ENCODE measurements at places on chromosomes 11 and 22. TPM values are rescaled to one million over a fixed set of nuclear protein-coding genes. Genes with fewer than 3 reads are reported as not detected.

RIC8A gene
- total RNA-seq: 98.1 TPM

SAA1 gene
- not detected for total RNA-seq

OR52I2 gene
- not detected for total RNA-seq

CARD18 gene
- total RNA-seq: not detected

CD81 gene
- 246 TPM for total RNA-seq

SERPINH1 gene
- 263 TPM for total RNA-seq

TOMM22 gene
- total RNA-seq: 128 TPM

- peak; percentile 89 for DNase-seq
Observed at GRCh38 chr11:69293819-69294505, at the start of gene MYEOV. TSS of gene MYEOV (plus strand) at chr11:69294155. CDS start at chr11:69295355, 1,200 bp downstream.

DNA sequence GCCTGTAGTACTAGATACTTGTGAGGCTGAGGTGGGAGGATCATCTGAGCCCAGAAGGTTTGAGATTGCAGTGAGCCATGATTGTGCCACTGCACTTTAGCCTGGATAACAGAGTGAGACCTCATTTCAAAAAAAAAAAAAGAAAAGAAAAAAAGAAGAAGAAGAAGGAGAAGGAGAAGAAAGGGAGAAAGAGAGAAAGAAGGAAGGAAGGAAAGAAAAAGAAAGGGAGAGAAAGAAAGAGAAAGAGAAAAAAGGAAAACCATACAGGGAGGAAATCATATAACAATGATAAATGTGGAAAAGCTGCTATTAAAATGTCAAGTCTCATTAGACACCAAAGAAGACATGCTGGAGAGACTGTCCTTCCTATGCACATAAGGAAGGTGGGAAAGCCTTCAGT is 5.7 kb upstream of the PRDM10 start:
- no peak for DNase-seq

DNA sequence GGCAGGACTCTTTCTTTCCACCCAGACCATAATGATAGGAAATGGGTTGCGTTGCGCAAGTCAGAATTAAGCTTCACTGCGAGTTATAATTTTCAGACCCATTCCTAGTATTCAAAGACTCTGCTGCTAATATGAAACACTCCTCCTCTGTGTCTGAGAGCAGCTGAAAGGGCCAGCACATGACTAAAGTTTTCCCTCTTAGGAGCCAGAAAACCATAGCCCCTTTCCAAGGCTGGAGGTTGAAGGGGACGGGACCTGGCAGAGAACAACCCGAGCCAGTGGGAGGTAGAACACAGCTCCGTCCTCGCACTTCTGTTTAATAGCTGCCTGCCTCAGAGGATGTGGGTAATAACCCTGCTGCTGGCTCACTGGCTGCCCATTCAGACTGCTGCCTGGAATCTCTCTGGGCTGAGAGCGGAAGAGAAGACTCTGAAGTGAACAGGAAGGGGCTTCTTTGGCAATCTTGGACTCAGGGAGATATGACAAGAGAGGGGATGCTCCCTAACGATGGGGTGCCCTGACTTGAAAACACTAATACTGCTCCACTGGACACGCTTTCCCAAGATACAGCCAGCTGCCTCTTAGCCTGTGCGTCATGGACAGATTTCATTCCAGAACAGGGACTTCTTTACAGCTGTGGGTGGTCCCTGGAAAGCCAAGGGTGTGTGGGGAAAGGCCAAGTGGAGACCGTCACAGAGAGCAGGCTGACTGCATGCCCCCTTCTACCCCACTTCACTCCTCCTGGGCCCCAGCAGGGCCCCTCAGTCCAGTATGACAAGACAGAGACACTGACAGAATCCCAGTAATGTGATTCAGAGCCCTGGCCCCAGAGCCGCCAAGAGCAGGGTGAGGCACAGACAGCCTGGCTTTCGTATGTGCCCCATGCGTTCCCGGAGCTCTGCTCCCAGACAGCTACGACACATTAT is 156.9 kb downstream of the FEZ1 start:
- DNase-seq: no peak

DNA sequence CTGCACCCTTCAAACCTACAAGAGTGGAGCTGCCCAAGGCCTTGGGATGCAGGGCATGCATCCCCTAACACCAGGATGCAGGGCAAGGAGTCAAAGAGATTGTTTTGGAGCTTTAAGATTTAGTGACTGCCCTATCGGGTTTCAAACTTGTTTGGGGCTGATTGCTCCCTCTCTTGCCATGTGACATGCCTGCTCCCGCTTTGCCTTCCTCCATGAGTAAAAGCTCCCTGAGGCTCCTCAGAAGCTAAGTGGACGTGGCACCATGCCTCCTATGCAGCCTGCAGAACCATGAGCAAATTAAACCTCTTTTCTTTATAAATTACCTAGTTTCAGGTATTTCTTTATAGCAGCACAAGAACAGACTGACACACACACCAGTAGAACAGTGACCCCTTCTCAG is 15.8 kb upstream of the CSF2RB start:
- no peak for DNase-seq

DNA sequence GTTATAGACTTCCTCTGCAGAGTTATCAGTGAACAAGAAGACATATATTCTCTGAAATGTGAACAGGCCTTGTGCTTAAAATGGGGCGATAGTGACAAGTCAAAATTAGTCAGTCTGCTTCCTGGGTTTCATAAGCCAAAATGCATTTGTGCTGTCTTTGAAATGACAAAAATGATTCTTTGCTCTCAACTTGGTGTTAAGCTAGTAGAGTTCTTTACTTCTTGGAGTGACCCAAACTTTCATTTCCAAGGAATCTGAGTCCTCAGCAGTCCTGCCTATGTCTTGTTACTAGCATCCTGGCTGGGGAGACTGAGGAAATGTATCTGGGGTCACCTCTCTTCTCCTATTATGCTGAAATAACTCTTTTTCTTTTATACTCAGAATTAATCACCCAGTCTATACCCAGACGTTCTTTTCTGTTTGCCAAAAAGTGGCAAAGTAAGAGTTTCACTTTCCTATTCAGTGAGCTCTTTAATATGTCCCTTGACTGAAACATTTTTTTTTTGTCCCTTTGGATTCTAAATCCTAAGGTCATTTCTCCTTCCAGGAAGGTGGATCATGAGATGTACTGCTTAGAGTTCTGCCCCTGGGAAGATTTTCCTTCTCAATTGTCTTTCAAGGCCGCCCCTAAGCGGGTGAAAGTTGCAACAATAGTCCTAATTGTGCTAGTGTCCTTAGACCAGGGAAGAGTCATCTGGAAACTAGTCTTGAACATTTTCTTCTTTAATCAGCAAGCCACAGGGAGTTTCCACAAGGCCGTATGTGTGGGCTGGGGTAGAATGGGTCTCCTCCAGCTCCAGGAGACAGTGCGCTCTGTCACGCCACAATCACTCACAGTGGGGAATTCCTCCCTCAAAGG is 53.0 kb upstream of the RDX start:
- no peak for DNase-seq

DNA sequence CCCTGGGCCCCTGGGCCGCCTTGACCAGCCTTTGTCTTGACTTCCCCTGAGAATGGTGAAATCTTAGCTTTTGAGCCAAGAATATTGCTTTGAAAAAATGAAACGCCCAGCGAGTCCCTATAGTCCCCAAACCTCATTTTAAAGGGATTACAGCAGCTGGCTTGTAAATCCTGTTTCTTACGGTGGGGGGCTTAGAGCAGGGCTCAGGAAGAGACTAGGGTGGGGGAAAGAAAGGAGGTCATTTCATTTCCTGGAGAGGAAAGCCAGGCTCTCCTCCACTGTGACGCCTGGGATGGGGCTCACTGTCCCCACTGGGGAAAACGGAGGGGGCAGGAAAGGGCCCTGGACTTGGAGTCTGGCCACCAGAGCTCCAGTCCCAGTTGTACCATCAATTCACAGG is 72.2 kb upstream of the ALX4 start:
- no peak for DNase-seq

GRCh38 chr11:69396948-69397307 is 84.5 kb upstream of the LINC01488 start:
- DNase-seq: no peak

GRCh38 chr11:81007046-81007445 is 1566.2 kb upstream of the TENM4 start:
- no peak for DNase-seq

DNA sequence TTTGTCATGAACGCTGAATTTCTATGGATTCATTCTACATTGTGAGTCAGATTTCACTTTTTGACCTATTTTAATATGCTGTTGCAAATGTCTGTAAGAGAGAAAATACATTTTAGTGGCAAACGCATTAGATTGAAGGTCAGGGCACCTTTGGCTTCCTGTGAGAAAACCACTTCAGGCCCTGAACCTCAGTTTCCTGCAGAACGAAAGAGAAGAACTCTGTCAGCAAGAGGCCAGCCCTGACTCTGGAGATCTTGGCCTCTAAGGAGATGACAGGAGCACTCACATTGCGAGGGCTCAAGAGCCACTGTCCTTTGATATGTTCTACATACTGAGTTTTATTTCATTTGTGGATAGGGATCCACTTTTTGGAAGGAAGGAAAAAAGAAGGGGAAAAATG is 83.6 kb downstream of the KCNJ1 start:
- no peak for DNase-seq

DNA sequence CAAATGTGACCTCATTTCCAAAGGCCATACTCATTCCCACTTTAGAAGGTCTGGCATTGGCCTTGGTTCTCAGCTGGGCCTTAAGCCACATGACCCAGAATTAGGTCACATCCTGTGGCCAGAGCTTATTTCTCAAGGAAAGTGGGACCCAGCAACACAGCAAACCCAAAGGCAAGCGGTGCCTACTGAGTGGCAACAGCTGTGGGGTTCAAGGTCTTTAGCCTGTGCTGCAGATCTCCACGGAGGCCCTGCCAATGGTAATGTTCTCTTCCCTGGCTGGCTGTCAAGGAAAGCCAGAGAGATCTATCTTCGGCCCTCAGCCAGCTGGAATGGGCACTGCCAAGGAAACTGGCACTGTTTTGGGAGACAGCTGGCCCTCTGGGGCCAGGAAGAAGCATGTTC is 41.5 kb upstream of the TP53I11 start:
- peak; percentile 15 for DNase-seq

GRCh38 chr22:44660051-44660830 is 41.8 kb upstream of the PRR5 start:
- no peak for DNase-seq

GRCh38 chr22:36356708-36357624 is 30.8 kb downstream of the MYH9 start:
- no peak for DNase-seq

DNA sequence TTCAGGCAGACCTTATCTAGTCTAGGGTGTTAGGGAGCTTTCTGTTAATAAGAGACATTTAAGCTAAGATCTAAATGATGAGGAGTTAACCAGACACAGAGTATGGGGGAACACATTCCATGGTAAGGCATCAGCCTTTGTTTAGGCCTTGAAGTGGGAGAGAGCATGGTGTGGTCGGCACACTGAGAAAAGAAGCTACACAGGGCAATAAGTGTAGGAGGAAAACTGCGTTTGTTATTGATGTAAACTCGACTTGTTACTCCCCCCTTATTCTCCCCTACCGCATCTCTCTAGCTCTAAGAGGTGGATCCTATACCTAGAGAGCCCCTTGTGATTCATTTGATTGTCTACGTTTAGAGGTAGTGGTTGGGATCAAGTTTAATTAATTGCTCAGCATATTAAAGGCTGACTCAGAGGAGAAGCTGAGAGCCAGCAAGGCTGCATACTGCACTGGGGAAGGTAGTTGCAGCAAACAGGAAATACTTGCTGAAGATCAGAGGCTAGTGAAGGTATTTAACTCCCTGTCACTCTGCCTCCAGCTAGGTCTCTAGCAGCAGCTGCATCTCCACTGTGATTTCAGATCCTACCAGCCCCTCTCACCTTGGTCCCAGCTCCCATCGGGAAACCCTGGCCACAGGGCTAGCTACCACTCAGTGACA is 86.8 kb upstream of the TEAD1 start:
- peak; percentile 52 for DNase-seq

DNA sequence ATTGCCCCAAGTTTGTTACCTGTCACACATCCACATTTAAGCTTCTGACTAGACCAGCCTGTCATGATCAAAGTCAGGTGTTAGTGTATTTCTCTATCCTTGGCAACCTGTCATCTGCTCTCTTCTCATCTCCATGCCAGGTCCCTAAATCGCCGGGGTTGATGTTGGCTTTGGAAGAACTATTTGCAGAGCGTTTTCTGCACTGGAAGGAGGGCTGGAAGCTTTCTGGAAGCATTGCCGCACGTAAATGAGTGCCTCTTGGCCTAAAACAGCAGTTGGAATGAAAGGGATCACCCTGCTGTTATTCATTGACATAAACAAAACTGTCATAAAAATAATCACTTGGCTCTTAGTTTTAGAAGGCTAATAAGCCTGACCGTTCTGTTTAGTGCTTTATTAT is 1.4 kb downstream of the TTC12 start:
- no peak for DNase-seq

DNA sequence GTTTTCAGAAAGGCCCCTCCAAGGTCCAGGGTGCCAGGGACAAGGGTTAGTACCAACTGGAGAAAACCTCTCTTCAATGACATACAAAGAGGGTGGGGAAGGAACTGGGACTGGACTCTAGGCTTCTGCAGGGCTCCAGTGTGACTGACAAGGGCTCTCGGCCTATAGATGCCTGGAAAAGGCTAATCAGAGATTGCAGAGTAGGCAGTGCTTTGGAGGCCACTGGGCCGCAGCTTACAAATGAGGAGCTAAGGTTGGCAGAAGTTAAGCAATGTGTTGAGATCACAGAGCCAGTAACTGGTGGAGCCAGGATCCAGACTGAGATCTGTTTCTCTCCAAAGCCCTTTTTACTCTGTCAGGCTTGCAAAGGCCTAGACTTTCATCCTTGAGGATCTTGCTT is 7.4 kb upstream of the DGKZ start:
- DNase-seq: no peak

All from H9 (cell line).